Astrocyte (in vitro differentiated cells and primary cell): ENCODE measurements at places on chromosomes 3 and 15. TPM values are rescaled to one million over a fixed set of nuclear protein-coding genes. Genes with fewer than 3 reads are reported as not detected.

DNA sequence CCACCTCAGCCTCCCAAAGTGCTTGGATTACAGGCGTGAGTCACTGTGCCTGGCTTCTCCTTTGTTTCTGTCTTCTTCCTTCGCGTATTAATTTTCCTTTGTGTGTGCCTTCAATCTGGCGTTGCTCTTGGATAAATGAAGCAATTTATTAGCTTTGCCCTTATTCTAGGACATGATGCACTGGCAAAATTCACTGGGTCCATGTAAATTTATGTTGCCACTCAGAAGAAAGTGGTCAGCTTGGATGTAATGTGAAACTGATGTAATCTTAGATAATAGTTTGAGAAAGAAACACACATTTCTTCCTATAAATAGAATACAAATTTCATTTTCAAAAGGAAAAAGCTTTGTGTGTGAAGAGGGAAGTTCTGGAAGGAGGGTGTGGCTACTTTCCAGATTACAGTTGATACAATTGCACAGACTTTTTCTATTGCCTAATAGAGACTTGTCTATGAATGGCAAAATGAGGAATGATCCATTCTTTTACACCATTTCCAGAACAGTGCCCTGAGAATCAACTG lies 23.3 kb upstream of the ATP1B3 start:
- DNase-seq, result no peak

- DNase-seq, result no peak
Measured at GRCh38 chr3:185381320-185382058, 18.6 kb downstream of the MAP3K13 start.

- no peak for DNase-seq
Measured at GRCh38 chr15:56877255-56877970, 41.0 kb upstream of the TCF12 start.

DNA sequence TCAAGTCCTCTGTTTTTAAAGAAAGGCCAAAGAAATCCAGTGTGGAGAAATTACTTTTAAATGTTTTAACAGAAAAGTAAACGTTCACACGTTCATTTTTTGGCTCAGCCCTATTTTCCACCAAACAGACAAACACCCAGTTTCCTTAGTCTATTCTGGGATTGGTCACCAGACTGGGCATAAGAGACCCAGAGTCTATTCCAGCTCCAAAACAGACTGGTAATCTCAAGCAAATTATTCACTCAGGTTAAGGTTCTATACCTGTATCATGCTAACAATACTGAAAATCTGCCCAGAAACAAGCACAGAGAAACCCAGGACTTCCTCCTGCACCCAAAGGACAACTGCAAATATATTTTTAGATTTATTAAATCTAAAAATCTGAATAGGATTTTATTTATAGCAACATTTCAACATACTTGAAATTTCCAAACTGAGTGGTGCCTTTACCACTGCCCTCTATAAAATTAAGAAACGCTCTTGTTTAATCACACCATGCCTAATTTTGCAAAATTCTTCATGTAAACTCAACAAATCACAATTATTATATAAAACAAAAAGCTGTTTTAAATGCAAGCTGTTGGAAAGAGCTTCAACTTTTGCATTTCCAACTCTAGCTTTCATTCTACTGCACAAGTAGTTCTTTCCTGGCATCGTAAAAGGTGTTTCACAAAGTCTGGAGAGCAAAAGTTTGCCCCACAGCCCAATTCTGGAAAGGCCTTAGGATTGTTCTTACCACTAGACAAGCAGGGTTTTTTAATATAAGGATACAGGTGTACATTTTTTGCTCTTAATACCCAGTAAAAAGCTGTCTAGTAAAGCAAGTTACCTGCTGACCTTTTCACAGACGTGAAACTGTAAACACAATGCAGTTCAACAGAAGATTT lies 18.7 kb downstream of the ZNF148 start:
- no peak for DNase-seq

GRCh38 chr3:42028474-42028873 lies 62.7 kb upstream of the TRAK1 start:
- DNase-seq, result no peak

- DNase-seq, result no peak
Measured at GRCh38 chr3:77536038-77536775, 496.3 kb downstream of the ROBO2 start.

GRCh38 chr3:33921608-33922007 lies 123.2 kb downstream of the PDCD6IP start:
- DNase-seq, result no peak

GRCh38 chr3:184349563-184350470 lies 11.6 kb downstream of the CLCN2 start:
- no peak for DNase-seq

- DNase-seq, result no peak
Measured at GRCh38 chr15:101411085-101411484, 78.4 kb downstream of the PCSK6 start.

- no peak for DNase-seq
Measured at GRCh38 chr15:70783041-70783440, 19.7 kb upstream of the UACA start.

DNA sequence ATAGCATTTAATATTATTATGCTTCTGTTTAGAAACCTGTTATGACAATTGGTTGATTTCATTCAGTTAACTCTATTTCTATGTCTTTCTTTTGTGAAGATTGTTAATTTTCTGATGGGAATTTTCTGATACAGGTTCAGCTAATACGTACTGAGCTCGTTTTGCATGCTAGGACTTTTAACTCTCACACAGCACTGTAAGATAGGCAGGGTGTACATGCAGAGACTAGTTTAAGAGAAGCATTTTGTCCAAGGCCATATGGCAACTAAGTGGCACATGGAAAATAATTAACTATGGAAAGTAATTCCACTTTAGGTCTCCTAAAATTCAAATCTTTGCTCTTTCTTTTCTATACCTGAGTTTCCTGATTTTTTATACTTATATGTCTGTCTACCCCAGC lies 81.9 kb downstream of the IL1RAP start:
- no peak for DNase-seq

GRCh38 chr3:195238586-195239118 lies 32.3 kb downstream of the XXYLT1 start:
- no peak for DNase-seq

- no peak for DNase-seq
Measured at GRCh38 chr15:79140846-79141570, 50.4 kb upstream of the RASGRF1 start.

GRCh38 chr3:139448104-139448503 lies 28.2 kb downstream of the RBP2 start:
- no peak for DNase-seq

DNA sequence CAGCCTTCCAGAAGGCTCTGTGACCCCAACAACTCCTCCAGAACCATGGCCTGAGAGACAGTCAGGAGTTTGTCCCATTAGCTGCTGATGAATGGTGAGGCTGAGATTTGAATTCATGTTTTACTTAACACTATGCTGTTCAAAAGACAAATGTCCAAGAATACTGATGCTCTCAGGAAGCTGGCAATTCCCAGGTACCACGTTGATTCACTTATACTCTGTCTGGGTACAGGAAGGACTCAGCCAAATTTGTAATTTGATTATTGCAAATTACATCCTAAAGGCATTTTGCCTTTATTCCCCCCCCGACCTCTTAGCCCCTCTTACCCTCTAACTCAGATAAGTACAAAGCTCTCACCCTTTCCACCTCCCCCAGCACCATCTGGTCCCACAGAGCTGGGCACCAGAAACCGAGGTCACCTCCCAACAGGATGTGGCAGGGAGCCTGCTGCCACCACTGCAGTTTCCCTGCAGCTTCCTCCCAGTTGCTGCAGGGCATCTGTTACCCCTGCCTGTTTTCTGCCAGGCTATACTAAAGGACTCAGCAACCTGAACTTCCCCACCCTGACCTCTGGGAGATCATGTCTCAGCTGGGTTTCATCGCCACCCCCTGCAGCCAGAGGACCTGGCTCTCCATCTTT lies 33.6 kb downstream of the EAF1 start:
- DNase-seq, result no peak

DNA sequence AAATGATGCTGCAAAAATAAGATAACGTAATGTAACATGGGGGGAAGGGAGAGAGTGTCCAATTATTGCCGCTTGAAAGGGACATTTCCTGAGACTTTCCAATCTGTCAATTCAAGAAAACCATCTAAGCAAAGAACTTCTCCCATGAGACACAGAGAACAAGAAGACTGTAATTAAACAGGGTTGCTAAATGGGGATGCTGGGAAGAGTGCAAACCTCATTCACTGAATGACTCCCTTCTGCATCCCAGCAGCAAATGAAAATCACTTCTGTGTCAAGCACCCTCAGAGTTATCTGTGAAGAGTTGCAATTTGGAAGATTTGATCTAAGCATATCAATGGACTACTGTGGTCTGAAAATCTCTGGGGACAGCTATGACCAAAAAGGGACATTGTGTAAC lies 3.6 kb downstream of the RFT1 start:
- DNase-seq, result no peak

- DNase-seq, result no peak
Measured at GRCh38 chr3:37652851-37653250, 208.8 kb upstream of the CTDSPL start.

TF gene
- total RNA-seq, result 0.34 and 1.3 TPM in 2 replicates

PTPRG gene
- 37.8 and 39.6 TPM in 2 replicates for total RNA-seq

SCAANT1 gene
- total RNA-seq, result not detected in 2 replicates

SEMA5B gene
- total RNA-seq, result 1.0 and 2.1 TPM in 2 replicates

LRRC49 gene
- 4.7 and 6.8 TPM in 2 replicates for total RNA-seq
